ENCODE measurements at places on chromosomes 16 and 17.
A peak's percentile ranks its signal among the peaks of the same experiment; 100 is the strongest.

DNA sequence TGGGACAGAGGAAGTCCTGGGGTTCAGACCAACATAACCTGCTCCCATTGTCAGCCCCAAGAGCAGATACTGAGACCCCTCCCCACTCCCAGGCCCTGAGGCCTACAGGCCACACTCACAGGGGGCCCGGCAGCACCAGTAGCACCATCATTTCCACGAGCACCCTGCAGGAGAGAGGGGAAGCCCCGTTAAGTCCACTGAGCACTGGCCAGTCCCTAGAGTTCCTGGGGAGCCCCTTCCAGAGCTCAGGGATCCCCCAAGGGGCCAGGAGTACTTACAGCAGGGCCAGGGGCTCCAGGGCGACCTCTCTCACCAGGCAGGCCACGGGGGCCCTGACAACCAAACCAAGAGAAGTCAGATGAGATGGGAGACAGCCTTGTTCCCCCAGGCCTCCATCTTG is 5.4 kb downstream of the COL1A1 start:
- DNase-seq, result peak; percentile 29

DNA sequence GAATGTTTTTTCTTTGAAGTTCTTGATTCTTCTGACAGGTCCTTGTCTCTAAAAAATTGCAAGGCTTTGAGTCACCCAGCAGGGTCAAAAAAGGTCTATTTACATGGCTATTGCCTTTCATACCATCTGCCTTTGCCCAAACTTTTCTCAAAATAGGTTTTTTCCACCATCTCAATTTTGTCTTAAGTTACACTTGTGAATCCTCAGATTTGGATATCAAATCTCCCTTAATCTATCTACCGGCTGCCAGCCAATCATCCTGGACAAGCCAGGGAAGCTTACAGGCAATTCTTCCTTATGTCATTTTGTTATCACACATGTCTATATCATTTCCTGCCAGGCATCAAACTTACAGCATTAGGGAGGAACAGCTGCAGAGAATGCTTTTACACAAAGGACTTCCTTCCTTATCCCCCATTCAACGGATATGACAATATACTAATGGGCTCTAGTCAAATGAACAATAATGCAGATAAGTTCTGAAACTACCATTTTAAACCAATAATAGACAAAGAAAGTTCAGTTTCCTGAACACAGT is 104.1 kb upstream of the CORO6 start:
- peak; percentile 48 for DNase-seq

- DNase-seq, result no peak
Measured at GRCh38 chr17:32520104-32520701, 33.4 kb downstream of the CDK5R1 start.

GRCh38 chr16:52912565-52913173 is 140.0 kb downstream of the CHD9NB start:
- peak; percentile 28 for DNase-seq

DNA sequence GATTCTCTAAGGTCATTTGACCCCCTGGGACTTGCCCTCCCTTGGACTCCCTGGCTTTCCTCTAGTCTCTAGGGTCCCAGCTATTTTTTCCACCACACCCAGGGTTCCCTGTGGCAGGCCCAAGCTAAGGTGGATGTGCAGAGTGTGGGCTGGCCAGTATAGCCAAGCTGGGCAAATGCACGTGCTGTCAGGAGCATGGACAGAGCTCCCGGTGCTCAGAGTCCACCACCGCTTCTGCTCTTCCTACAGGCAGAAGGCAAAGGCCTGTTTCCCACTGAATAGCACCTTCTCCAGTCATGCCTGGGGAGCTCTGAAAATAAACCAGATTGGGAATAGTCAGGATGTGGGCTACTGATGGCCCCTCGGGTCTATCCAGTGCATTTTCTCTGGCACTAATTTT is 53.3 kb downstream of the GNAO1 start:
- DNase-seq, result no peak

- no peak for DNase-seq
Measured at GRCh38 chr17:21602176-21602575, 90.1 kb upstream of the KCNJ18 start.

DNA sequence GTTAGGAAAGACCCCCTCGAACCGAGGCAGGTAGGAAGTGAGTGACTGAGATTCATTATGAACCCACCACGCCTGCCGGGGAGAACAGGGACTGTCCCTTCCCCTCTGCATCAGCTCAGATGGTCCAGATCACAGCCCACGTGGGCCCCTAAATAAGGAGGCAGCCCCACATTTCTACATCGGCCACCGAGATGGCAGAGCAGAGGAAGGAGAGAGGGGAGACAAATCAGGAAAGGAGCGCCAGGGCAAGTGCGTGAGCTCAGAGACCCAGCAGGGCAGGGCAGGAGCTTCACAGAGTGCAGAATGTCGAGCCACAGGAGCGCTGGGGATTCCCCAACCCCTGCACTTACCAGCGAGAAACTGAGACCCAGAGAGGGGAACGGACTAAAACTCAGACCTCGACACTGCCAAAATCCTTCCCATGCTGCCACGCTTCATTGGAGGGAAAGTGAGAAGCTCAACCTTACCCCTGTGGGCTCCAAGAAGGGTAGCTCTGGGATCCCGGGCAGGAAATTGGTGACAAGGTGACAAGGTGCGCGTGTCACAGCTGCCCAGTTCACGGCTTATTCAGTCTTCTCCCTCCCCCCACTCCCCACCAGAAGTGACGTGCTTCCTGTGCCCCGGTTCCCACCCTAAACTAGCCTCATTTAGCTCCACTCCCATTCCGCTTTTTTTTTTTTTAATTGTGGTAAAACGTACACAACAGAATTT is at the start of gene ICAM2:
ICAM2 (minus strand) TSS at position 578 of the 711 bp plus-strand sequence. CDS start 13,942 bp downstream, outside the sequence.
- DNase-seq, result no peak

DNA sequence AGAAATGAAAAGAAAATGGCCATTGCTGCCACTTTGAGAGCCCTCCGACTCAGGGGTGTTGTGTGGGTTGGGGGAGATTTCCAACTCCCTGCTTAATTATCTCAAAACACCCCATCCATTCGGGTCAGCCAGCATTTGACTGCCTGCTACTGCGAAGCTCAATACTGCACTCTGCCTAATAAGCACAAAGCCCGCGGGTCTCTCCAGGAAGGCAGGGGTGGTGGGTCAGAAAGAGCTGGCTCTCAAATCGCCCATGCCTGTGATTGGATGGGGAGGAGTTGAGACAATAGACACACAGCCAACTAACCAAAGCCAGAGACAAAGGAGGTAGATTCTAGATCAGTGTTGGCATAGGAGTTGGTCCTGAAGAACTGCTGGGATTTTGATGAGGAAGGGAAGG is 2.3 kb upstream of the XAF1 start:
- DNase-seq, result peak; percentile 15

DNA sequence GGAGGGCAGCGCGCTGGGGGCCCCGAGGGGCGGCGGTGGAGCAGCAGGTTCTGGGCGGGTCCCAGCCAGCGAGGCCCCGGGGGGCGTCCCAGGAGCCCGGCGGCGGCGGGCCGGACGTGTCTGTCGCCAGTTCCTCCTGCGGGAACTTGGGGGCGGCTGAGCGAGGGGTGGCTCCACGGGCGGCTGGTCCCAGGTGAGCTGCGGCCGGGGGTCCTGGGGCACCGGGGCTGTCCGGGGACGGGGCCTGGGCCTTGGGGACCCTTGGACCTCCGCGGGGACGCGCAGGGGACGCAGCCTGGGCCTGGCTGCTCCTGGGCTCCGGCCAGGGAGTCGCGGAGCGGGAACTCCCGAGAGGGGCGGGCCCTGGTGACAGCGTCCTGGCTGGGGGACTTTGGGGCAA is 54.2 kb upstream of the ZNF267 start:
- DNase-seq, result no peak

GRCh38 chr17:10046786-10047785 is 142.0 kb upstream of the RCVRN start:
- no peak for DNase-seq

- DNase-seq, result peak; percentile 84
Measured at GRCh38 chr16:73771196-73772064, 525.2 kb upstream of the PSMD7 start.

GRCh38 chr17:70422862-70423261 is 253.5 kb downstream of the KCNJ2 start:
- no peak for DNase-seq

GRCh38 chr17:28008513-28008912 is 34.0 kb upstream of the NLK start:
- peak; percentile 58 for DNase-seq

- no peak for DNase-seq
Measured at GRCh38 chr16:29645694-29646187, 17.3 kb upstream of the SPN start.

DNA sequence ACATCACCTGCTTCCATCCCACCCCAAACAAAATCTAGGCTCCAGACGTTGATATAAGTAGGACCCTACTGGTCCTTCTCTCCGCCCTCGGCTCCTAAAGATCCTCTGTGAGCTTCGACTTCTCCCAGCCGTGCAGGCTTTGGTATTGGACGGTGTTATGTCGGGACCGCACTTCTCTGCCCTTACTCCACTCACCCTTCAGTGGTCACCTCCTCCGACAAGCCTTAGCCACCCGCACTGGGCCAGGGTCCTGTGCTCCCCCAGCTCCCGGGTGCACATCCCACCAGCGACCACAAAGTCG is 1.6 kb downstream of the PSMB10 start:
- no peak for DNase-seq

DNA sequence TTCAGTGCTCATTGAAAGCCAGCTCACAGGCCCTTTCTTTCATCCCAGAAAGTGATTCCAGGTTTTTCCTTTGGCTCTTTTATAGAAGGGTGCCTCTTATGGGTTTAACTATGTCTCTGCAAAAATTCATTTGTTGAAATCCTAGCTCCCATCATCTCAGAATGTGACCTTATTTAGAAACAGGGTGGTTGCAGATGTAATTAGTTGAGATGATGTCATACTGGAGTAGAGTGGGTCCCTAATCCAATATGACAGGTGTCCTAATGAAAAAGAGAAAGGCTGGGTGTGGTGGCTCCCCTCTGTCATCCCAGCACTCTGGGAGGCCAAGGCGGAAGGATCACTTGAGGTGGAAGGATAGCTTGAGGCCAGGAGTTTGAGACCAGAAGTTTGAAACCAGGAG is 64.2 kb upstream of the FAM20A start:
- no peak for DNase-seq
